ENCODE measurements at places on chromosomes 7 and 10. TPM values are rescaled to one million over a fixed set of nuclear protein-coding genes. Genes with fewer than 3 reads are reported as not detected.

Gene AKR1E2
- 3.9 TPM for total RNA-seq

Gene NEUROG3
- total RNA-seq, result not detected

Gene MUC3A
- total RNA-seq, result not detected

Gene TAS2R5
- total RNA-seq, result 3.0 TPM

Gene PPP1R17
- total RNA-seq, result not detected

Gene LIPA
- 13.0 TPM for total RNA-seq

Gene KLF14
- not detected for total RNA-seq

Gene MPP7
- total RNA-seq, result 2.7 TPM

Gene GDF2
- total RNA-seq, result not detected

Gene UPK3BL2
- 105 TPM for total RNA-seq

DNA sequence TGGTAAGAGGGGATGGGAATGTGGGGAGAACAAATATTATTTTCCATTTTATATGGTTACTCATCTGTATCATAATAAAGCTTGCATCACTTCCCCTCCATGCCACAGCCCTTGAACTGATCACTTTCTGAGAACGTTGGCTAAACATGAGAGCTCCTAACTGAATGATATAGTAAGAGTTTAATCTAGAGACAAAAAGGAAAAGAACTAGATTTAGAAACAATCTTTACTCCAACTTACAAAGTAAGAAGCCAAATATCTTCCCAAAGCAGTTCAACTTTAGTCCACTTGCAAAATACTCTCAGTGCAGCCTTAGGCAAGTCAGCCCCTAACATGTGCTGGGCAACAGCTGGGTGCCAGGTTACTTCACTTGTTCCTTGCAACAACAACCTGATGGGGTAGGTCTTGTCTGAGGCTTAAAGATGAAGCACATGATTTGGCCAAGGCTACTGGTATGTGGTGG, 20.3 kb downstream of the SMURF1 start:
- DNase-seq, result no peak

- DNase-seq, result no peak
Measured at GRCh38 chr7:145009876-145010275, 174.0 kb upstream of the TPK1 start.

DNA sequence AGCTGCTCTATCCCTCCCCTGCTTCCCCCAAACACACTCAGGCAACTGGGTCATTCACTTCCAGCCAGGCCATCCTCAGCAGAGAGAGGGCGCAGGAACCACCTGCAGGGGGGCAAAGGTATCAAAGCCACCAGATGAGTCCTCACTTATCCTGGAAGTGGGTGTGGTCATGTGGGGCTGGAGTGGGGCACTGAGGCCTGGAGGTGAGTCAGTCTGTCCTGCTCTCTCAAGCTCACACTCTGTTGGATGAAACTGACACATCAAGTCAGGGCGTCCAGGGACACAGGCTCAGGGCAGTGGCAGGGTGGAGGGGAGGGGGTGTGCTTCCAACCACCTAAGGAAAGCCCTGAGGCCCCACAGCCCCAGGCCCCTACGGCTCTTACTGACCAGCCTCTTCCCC, 8.0 kb upstream of the ELFN1 start:
- peak; percentile 56 for DNase-seq

GRCh38 chr10:11610826-11611247, 613 bp downstream of the USP6NL start:
- no peak for DNase-seq

DNA sequence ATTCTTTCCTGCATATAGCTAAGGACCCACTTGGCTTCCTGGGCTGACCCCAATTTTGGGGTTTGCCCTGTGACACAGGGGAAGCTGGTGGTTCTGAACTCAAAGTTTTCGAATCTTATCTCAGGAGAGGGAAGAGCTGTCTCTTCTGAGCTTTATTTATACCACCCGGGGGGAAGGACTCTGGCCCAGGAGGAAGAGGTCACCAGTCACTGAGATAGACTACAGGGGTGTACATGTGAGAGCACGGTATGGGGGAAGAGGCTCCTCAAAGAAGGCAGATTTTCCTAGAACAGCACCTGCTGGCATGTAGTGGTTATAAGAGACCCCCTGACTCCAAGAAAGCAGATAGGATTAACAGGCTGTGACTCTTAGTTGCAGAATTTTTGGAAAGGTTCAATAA, 101.8 kb upstream of the ELMO1 start:
- no peak for DNase-seq

DNA sequence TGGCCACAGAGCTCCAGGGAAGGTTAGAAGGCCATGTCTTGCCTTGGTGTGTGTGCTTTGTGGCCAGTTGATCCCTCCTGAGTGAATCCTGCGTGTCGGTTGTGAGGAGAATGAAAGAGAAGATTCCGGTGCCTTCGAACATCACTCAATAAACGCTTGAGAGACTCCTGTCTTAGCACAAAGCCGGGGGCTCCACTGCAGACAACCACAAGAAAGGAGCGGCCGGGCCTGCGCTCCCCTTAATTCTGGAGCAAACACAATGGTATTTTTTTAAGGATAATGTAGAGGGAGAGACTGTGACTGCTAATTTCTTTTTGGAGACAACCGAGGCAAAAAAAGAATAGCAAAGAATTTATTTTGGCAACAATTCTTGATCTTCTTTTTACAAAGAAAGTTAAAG, 286.8 kb upstream of the SHH start:
- DNase-seq, result no peak

DNA sequence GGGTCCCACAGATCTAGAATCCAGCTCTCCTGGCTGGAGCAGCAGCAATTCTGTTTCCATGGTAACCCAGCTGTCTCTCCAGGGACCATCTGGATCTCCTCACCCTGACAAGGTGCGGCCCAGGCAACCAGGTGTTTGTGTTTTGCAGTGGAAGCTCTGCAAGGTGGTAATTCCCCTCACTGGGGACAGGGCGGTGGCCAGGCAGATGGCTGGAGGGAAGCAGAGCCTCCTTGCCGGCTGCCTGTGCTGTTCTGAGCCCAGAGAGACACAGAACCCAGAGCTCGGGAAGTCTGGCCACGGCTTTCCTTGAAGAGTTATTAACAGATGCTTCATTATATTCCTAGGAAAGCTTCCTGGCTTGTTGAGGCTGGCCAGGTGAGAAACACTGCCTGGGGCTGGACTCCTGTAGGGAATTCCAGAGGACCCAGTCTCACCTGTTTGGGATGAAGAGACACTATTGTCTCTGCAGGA, 118.2 kb upstream of the PPIF start:
- no peak for DNase-seq

DNA sequence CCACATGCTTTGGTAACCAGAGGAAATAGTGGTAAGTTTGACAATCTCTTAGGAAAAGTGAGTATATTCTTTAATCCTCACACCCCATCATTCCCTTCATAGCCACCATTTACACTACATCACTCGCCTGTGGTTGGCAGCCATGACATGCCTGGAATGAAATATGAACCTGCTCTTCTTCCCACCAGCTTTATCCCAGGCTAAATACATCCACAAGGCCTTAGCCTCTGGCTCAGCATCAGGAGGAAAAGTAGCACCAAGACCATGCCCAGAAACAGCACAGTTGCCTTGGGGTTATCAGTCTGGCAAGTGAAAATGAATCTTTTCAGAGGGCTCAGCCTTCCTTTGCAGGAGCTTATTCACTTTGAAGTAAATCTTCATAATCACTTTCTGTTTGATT, 40.3 kb downstream of the SGCE start:
- no peak for DNase-seq

- no peak for DNase-seq
Measured at GRCh38 chr10:68560186-68560942, at the start of gene TET1. TET1 (plus strand) TSS chr10:68560337; CDS start chr10:68572339, 12,002 bp downstream.

DNA sequence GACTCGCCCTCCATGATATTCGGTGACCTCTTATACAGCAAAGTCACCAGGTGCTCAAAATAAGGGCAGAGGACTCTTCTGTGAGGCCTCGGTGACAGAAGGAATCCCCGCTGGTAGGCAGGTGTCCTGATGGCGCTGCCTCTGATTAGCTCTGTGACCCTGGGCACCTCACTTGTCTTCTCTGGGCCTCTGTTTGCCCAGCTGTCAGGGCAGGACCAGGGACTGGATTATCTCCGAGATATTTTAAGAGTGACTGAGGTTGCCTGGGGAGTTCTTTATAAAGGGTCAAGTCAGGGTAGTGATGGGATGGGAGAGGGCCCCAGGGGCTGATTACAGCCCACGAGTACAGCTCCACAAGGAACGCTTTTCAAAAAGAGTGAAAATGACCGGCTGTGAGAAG, 70.9 kb upstream of the SAMD8 start:
- DNase-seq, result no peak
